ENCODE measurements at places on chromosomes 5 and 9. TPM values are rescaled to one million over a fixed set of nuclear protein-coding genes. Genes with fewer than 3 reads are reported as not detected.

The PCDH1 gene
- not detected for total RNA-seq

The MYMK gene
- not detected for total RNA-seq

- no peak for DNase-seq
These were observed 476.8 kb downstream of the CETN3 start for GRCh38 chr5:89932771-89933181.

GRCh38 chr9:4739587-4740387 is 1.2 kb downstream of the AK3 start:
- no peak for DNase-seq

The PCDHGA2 gene
- 0.18 TPM for total RNA-seq

- DNase-seq: no peak
These were observed 69.7 kb upstream of the NEURL1B start for GRCh38 chr5:172571413-172571812.

The NACC2 gene
- total RNA-seq: 10.4 TPM

The DMRT1 gene
- total RNA-seq: not detected

- no peak for DNase-seq
These were observed 168.9 kb downstream of the MAPKAP1 start for GRCh38 chr9:125538092-125538473.

GRCh38 chr9:128636024-128636390 is 20.6 kb downstream of the DYNC2I2 start:
- no peak for DNase-seq

GRCh38 chr5:42605490-42605889 is 151.1 kb upstream of the CCDC152 start:
- no peak for DNase-seq

Data from naive thymus-derived CD8-positive, alpha-beta T cell (primary cell).